ENCODE measurements at places on chromosomes 4 and X.

DNA sequence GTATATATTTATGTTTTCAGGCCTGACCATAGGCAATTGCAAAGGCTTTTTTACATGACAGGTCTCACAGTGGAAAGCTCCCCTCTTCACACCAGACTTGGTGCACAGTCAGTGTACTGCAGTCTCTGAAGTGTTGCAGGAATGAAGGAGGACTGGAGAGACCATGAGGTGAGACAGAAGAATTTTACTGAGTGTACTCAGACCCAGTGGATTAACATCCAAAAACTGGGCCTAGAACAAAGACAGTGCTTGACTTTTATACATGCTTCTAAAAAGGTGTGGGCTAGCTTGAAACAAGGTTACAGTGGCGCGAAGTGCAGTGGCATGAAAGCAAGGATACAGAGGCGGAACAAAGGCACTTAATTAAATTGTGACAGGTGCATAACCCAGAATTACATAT, 822.9 kb downstream of the RAPGEF2 start:
- DNase-seq, result no peak

- DNase-seq, result no peak
Observed at GRCh38 chr4:48543796-48544195, 53.7 kb downstream of the ZAR1 start.

DNA sequence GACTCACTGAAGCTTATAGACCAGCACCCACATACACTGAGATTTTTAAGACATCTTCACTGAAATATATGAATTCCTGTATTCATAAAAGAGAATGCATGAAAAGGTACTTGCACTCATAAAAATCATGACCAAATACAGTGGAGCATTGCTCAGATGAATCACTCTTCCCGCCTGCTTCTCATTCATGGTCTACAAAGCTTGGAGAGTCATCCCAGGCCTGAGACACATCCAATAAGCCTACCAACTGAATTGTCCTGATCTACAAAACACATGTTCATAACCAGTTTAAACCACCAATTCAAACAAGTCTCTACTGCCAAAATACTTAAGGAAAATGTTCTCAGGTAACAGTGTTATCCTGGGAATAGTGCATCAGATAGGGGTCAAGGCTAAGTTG, 38.1 kb downstream of the PROM1 start:
- DNase-seq, result no peak

DNA sequence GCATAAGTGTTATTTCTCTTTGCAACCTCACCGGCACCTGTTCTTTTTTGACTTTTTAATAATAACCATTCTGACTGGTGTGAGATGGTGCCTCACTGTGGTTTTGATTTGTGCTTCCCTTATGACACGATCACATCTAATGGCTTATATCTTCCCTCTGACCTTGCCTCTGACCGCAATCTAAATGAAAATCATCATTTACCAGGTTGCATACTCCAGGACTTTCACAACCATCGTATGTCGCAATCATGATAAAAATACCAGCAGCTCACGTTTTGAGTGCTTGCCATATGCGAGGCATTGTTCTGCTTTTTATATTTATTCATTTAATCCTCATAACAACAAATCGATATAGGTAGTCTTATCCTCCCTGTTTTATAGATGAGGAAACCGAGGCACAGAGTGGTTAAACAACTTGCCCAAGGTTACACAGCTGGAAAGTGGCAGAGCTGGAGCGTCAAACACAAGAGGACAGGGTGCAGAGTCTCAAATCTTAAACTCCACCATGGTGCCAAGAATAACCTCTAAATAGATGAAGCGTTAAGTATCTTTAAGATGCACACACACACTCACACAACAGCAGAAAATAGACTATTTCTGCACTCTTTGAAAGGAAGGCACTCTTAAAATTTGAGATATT, 102.2 kb downstream of the SEL1L3 start:
- no peak for DNase-seq

- DNase-seq, result no peak
Observed at GRCh38 chr4:71217688-71218087, 121.1 kb upstream of the SLC4A4 start.

GRCh38 chr4:105248613-105249012, 101.9 kb downstream of the TET2 start:
- no peak for DNase-seq

- no peak for DNase-seq
Observed at GRCh38 chr4:124762956-124763355, 50.4 kb upstream of the ANKRD50 start.

DNA sequence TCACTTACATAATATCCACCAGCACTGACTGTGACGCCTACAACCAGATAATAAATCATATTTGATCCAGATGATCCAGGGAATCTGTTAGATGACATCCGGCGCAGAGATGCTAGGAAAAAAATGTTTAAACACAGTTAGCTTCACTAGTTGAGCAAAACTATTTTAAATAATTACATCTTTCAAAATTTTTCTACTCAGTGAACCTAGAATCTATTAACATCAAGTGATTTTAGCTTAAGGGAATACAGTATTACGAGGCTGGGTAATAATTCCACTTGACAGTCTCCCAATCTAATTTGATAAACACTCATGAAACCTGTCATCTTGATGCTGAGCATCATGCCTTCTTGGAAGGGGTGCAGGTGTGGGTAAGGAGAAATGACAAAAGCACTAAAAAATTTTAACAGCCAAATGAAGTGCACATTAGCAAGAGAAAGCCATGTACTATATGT, 4.7 kb downstream of the MGARP start:
- DNase-seq, result peak; percentile 57

DNA sequence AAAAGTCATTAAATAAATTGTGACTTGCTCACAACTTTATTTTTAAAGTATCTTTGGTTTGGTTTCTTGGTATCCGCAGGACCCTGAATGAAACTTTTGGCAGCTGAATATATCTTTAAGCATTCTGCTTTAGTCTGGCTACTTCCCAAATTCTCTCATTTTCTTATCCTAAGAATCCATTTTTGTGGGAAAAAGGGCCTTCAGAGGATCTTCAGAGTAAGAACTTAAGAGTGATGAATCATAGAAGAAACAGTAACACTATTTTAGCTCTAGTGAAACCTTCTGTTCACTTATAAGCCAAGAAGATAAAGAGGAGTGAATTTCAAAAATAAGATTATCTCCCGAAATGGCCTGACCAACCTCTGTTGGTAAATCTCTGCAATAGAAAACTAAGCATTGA, 540.6 kb upstream of the MAGEB18 start:
- no peak for DNase-seq

DNA sequence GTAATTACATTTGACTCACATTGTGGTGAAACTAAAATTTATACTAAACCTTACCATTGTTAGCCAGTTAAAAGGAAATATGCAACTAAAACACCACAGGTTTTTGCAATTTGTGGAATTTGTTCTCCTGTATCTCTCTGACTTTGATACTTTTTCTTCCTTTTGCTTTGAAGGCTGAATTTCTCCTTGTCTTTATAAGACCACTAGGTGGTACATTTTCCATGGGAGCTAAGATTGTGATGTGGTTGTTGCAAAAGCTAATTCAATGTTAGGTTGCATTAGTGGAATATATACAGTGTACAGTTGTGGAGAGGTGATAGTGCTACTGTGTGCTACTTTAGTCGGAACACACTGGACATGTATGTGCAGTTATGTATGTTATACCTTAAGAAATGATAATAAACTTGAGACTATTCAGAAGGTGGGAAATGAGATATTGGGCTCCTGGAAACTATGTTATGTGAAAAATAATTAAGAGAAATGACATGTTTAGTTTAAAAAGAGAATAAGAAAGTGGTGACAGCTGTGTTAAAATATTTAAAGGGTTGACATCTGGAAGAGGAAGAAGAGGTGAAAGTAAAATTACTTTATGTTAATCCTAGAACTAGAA, 70.3 kb downstream of the ARL9 start:
- peak; percentile 1 for DNase-seq

DNA sequence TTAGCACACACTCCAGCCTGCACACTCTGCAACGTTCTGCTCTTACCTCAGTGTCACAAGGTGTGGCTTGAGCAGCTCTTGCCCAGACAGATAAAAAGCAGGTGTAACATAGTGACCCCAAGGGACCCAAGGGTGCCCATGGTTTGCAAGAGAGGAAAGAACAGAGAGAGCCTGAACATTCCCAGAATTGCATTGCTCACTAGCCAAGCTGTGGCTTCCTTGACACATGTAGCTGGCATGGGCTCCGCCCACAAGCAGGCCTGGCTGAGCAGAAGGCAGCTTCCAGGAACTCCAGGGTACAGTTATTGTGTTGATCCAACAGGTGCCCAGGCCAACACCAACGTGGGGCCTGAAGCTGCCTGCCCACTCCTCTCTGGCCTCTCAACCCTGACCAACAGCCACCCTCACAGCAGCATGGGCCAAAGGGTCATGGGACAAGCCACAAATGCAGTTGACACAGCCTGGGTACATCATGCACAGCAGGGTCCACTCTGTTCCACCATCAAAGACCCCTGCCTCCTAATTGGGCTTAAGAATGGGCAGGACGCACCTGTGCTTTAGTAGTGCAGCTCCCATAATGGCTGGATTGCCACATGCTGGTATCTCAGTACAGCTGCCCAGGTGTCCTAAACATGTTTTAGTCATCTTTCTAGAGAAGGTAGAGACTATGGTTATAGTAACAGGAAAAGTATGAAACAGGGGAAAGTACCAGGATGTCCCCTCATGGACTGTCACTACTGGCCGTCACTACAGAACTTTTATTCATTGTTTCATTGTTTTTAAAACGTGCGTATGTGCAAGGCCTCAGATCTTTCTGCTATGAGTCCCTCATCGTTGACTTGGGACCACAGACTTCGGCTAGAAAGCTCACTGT, 73.7 kb upstream of the ACSL1 start:
- no peak for DNase-seq

GRCh38 chr4:40403081-40403480, 67.9 kb downstream of the CHRNA9 start:
- no peak for DNase-seq

GRCh38 chrX:39677978-39678791, 419.6 kb downstream of the BCOR start:
- DNase-seq, result no peak

- DNase-seq, result no peak
Observed at GRCh38 chrX:38232079-38232686, 11.5 kb upstream of the SRPX start.

DNA sequence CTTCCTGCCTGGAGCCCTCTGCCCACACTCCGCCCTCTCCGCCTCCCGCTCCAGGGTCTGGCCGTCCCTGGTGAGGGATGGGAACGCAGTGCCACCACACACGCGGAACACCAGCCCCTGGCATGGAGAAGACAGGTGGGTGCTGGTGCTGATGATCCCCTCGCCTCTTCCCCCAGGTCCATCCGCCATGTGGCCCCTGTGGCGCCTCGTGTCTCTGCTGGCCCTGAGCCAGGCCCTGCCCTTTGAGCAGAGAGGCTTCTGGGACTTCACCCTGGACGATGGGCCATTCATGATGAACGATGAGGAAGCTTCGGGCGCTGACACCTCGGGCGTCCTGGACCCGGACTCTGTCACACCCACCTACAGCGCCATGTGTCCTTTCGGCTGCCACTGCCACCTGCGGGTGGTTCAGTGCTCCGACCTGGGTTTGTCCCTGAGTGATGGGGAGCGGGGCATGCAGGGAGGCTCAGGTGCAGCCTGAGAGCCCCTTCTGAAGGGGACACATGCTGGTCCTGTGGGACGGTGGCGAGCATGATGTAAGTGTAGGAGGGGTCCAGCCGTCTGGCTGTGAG, 9.8 kb downstream of the BGN start:
- no peak for DNase-seq

DNA sequence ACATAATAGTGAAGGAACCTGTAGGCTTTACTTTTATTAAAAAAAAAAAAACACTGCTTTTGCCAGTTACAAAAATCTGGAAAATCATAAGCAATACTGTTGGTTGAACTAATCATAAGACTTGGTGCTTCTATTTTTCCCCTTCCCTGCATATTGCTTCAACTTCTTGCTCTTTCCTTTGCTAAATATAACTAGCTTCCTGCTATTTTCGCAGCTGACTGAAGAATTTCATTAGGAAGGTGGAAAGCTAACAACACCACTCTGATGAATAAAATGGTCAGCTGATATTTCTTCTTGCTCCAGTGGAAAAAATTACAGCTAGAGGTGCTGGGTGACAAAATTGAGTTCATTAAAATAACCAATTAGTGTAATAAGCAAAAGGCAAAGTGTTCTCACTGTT, 39.3 kb downstream of the MEPE start:
- DNase-seq, result no peak

Measured in SK-N-MC (cell line).